ENCODE measurements at places on chromosomes 1 and 21.

DNA sequence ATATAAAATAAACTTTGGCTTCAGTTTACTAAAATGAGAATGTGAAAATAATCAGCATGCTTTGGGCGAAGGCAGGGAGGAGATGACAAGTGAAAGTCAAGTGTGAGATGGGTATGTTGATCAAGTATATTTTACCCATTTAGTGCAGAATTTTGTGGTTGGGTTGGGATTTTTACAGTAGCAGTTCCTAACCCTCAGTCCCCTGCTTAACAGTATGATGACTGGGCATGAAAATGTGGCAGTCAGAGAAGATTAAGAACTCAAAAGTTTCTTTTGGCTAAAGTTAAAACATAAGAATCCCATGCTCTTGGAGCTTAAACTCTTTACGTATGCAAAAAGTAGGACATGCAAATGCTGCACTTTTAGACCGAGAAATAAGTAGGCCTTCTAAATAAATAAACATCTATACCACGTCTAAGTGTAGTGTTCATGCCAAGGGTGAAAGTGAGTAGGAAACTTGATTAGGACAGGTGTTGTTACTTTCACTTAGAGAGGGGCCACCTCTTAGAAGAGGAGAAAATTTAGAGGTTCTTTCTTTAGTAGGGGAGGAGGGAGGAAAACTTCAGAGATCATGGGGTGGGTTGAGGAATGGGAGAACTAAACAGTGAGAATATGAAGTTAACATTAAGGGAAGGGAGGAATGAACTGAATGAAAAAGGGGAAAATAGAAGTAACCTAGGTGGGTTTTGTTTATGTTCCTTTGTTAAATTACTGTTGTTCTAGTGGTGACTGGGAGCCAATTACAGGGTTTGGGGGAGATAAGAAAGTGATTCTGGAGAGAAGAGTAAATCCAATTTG lies 127.8 kb downstream of the OSBPL9 start:
- no peak for DNase-seq

DNA sequence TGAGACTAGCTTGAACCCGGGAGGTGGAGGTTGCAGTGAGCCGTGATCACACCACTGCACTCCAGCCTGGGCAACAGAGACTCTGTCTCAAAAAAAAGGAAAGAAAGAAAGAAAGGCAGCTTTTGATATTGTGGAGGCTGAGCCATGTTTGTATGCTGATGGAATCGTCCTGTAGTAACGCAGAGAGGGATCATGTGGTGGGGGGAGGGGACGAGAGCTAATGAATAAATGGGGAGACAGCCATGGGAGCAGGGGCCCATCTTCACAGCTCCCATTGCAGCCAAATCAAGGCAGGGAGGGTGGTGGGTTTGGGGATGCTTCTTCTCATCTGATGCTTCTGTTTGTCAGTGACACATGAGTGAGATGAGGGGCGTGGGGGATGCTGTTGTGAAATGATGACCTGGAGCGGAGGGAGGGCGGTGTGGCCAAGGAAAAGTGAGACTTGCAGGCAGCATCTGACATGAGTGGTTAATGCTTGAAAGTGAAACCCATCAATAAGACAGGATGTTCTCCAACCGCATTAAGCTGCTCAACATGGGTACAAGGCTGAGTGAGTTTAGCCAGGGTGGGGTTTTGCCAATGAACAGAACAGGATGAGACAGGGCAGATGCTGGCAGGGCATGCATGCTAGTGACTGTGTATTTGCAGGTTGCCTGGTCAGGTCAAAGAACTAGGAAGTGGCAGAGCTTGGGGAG lies 16.7 kb downstream of the SPATA21 start:
- DNase-seq: peak; percentile 73

DNA sequence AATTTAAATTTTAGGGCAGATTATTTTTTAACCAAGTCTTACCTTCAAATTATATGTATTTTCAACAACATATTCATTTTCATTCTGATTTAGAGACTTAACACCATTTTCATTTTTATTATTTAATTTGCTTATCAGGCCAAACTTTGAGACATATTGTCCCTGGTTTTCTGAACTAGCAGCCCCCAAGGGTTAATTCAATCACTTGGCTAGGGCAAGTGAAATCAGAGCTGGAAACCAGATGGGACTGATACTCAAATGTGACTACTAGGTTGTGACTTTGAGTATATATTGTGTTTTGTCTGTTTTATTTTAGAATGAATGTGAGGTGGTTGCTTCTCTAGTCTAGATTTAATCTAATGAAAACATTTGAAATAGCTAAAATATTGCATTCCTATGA lies 198.9 kb upstream of the PTGFR start:
- DNase-seq: no peak

DNA sequence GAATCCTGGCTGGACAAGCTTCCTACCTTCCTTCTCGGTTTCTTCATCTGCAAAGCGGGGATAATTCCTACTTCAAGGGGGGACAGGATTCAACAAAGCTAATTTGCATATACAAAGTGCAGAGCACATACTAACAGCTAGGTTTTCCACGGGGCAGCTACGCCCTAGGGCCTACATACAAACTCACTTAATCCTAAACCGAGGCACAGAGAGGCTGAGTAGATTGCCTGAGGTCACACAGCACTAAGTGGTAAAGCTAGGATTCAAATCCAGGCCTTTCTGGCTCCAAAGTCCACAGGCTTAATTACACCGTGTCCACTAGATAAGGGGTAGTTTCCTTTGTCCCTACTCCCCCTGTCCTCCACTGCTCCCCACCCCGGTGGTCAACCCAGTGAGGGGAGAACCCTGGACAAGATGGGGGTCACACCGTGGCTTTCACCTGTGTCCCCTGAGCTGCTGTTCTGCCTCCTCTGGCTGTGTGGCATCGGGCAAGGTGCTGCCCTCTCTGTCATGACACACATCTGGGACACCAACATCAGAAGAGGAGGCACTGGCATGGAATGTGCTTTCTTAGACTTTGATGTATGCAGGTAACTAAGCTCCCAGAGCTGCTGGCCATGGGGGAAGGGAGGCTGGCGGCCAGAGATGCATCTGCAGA lies 44.5 kb downstream of the TAS1R2 start:
- DNase-seq: no peak

Data from activated naive CD4-positive, alpha-beta T cell treated with Interleukin-2 at 50 U/mL for 16 hours (primary cell).